Panc1 (cell line): ENCODE measurements at places on chromosomes 7 and 10.

DNA sequence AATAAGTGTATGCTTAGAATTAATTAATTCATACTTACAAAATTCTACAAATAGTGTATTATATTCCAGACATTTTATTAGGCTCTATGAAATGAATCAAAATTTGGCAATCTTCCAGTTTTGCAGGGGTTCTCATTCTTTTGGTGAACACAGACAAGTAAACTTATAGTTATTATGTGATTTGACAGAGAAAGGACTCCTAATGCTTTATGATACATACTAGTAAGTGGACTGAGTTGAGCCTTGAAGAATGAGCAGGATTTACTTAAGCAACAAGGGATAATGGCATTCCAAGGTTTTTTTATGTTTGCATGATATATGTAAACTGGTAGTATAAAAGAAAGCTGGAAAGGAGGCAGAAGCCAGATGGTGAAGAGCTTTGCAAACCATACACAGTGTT, 145.7 kb upstream of the FERD3L start:
- no peak for DNase-seq

DNA sequence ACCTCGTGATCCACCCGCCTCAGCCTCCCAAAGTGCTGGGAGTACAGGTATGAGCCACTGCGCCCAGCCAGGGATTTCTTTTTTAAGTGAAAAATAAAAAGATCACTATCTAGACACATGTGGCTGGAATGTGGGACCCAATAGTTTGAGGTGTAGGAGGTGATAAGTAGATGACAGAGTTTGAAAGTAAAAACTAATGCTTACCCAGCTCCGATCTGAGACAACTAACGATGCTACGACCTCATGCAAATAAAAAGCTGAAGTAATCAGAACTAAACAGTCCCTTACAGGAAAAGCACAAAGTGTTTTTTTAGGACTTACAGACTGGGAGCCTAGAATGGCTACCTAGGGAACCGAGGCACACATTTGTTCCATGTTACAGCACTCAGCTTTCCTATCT, 23.0 kb downstream of the PCGF6 start:
- DNase-seq, result no peak

GRCh38 chr10:11823122-11823988, at the start of gene PROSER2:
PROSER2 (plus strand) TSS chr10:11823356; CDS start chr10:11852078, 28,722 bp downstream.
- no peak for DNase-seq

- peak; percentile 82 for DNase-seq
These were observed 38.9 kb upstream of the PLCE1 start for GRCh38 chr10:93954726-93955363.

DNA sequence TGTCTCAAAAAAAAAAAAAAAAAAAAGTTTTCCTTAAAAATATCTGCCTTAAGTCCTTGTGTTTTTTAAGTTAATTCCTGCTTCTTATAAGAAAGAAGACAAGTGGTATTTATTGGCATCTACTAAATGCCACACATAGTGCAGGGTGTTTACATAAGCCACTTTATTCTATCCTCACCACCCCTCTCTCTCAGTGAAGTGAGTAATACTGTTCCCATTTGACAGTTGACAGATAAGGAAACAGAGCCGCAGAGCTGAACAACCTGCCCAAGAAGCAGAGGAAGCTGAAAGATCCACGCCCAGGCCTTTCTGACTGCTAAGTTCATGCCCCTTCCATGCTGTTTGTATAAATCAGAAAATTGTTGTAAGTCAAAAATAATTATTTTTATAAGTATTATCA, 54.1 kb downstream of the ABLIM1 start:
- no peak for DNase-seq

GRCh38 chr10:124092250-124092859, 1.0 kb downstream of the CHST15 start:
- DNase-seq, result no peak

- DNase-seq, result no peak
These were observed 28.0 kb downstream of the JAZF1 start for GRCh38 chr7:28152594-28152993.

DNA sequence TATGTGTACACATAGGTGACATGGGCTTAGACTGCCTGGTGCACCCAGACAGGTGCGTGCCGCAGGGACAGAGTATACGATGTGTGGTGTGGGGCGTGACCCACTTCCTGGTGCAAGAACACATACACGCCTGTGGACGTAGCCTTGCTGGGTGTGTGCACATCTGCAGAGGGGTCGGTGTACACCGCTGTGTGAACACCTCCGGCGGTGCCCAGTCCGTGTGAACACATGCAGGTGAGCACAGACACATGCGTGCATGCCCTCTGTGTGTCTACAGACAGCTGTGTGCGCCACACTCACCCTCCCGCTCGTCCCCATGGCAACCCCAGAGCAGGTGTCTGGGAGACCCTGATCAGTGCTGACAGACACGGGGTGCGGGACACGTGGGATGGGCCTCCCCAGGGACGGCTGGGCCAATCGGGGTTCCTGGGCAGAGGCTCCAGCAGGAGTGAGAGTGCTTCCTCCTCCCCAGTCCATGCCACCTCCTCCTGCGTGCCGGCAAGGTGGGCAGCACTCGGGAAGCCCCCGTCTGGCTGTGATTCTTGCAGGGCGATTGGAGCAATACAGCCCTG, 23.4 kb downstream of the ELFN1 start:
- DNase-seq, result no peak

DNA sequence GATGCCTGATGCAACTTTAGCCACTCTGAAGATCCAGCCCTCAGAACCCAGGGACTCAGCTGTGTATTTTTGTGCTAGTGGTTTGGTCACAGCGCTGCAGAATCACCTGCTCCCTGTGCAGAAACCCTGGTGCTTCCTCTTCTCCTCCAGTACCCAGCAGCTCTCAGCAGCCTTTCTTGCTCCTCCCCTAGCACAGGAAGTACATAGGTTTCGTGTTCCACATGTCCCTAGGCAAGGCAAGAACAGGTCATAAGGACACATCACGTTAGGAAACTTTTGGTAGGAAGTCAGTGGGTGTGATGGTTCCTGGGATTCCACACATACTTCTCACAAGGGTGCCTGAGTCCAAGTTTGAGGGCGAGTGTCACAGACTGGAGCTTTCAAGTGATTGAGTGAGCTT, 167.9 kb upstream of the PRSS1 start:
- DNase-seq, result no peak

GRCh38 chr7:129146237-129146979, 1.9 kb downstream of the TSPAN33 start:
- no peak for DNase-seq

DNA sequence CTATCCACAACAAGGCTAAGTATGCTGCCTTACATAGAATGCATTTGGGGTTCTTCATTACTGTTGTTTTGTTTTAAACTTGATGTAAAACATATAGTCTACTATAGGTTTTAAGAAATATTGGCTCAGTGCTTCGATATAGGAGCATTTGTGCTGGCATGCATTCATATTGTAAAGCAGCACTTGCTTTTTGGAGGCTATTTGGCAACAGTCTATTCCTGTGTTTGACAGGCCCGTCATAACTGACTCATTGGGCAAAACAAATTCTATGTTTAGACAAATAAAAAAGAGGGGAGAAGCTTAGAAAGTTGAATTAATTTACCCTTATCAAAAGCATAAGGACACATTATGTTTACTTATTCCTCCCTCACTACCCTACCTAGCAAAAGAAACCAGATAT, 38.4 kb upstream of the PLXDC2 start:
- DNase-seq, result no peak

- DNase-seq, result no peak
These were observed 40.6 kb downstream of the LRRC17 start for GRCh38 chr7:102953406-102953805.

- no peak for DNase-seq
These were observed 35.0 kb upstream of the GIMAP8 start for GRCh38 chr7:150415161-150416153.

DNA sequence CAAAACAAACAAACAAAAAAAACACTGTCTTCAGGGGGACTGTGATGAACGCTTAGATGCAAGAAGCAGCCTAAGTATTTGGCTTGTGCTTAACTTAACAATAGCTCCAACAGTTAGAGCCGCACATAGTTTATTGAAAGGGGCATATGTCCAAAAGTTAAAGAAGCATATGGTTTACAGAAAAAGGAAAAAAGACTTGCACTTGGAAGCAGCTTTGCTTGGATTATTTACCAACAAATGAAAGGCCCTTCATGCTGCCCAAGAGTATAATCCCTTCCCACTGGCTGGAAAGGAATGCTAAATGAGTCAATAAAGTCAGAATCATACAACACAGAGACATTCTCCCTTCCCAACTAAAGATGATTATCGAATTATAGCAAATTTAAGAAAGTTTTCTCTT, 77.9 kb downstream of the GLI3 start:
- DNase-seq, result no peak

- DNase-seq, result no peak
These were observed 27.6 kb upstream of the MKRN1 start for GRCh38 chr7:140506788-140507464.

GRCh38 chr7:69272101-69272500, 326.2 kb upstream of the AUTS2 start:
- no peak for DNase-seq

- DNase-seq, result no peak
These were observed 115.1 kb upstream of the SLC13A1 start for GRCh38 chr7:123314886-123315285.

DNA sequence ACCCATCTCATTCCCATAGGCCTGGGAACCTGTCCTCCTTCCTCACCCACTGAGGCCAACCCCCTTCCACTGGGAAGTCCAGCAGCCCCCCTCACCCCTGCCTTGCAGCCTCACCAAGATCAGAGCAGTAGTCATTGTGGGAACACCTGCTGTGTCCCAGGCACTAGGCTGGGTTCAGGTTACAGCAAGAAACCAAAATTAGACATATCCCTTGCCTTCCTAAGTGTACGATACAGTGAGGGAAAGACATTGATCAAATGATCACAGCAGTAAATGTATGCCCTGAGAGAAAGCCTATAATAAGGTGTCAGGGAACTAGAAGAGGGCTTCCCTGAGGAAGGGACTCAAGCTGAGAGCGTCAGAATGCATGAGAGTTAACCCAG, 17.0 kb upstream of the C10orf105 start:
- no peak for DNase-seq

DNA sequence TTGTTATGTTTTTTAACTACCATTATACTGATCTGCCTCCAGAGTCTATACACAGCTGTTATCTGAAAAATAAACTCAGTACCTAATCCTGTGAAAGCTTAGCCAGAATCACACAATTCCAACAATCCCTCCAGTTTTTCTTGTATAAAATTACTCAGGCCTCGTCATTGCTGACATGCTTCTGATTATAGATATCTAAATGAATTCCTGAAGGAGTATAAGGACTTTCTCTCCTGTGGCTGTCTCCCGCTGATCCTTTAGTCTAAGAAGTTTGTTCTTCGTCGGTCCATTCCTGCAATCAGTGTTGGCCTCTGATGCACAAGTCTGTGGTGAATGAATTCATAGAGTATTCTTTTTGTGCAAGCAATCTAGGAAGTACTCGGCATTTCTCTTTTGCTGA, 288.9 kb upstream of the SEMA3C start:
- no peak for DNase-seq

DNA sequence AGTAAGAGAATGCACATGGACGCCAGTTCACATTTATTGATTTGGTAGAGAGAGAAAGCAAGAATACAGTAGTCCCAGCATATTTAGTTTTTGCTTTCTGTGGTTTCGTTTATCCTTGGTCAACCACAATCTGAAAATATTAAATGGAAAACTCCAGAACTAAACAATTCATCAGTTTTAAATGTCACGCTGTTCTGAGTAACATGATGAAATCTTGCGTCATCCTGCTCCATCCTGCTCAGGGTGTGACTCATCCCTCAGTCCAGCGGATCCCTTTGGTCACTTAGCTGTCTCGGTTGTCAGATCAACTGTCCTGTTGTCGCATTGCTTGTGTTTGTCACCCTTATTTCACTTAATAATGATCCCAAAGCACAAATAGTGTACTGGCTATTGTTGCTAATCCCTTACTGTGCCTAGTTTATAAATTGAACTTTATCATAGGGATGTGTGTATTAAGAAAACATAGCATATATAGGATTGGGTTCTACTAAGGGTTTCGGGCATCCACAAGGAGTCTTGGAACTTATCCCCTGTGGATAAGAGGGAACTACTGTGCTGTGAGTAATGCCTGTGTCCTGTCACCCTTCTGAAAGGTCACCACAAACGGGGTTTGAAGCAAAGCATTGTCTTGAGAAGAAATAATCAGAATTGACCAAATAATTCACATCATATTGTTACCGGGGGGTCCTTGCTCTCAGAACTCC, 73.6 kb downstream of the OTUD1 start:
- no peak for DNase-seq

GRCh38 chr7:30771880-30772425, 736 bp downstream of the MINDY4 start:
- no peak for DNase-seq

DNA sequence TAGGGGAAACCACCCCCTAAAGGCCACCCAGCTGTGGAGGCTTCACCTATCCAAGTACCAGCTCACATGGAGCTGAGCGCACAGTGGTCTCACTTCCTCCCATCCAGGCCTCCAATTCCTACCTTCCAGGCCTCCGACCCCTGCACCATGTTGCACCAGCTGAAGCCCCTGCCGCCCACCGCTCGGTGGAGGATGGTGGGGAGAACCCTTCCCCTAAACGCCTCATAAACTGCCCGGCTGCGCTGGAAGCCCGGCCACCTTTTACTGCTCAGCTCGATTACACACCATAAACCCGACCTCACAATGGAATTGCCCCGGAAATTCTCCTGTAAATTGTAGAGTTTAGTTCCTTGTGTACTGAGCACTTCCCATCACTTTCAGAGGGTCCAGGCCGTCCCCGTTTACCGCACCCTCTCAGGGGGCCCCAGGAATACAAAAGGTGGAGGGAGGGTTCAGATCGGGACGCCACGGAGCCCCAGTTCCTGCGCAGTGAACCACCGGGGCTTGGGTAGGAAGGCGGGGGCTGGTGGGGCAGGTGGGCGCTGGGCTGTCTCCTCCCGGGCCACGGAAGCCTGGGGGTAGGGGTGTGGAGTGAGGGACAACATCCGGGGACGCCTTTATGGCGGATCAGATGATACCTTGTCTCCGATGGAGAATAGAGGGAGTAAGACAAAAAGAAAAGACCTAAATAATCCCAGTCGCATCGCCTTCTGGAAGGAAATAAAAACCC, 1.4 kb upstream of the HOXA7 start:
- no peak for DNase-seq

DNA sequence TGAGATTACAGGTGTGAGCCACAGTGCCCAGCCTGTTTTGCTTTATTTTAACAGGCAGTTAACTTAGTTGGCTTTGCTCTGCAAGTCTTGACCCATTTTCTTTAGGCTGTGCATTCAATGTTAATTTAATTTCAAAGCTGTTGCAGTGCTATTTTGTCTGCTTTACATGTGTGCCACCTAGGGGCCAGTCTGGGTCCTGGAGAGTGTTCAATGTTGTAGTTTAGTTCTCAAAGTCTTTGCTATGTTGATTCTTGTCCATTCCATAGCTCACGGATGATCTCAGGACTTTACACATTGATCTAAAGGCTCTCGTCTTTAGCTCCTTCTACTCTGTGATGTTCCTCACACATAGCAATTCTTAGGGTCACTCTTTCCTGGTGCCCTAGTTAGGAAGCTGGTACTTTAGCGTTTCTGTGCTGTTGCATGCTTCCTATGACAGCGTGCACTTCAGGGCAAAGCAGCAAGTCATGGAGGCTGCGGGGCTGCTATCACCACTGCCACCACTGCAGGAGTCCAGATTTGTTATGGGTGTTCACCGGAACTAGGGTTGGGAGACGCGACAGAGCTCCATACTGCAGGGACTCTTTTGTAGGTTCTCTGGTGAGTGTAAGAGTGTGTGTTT, 16.4 kb upstream of the ABCA13 start:
- DNase-seq, result peak; percentile 54

- DNase-seq, result no peak
These were observed 14.8 kb downstream of the ZNF316 start for GRCh38 chr7:6651851-6652445.

- DNase-seq, result no peak
These were observed 33.2 kb downstream of the GNAT3 start for GRCh38 chr7:80478683-80479082.
